ENCODE measurements at places on chromosomes 5 and 9.

DNA sequence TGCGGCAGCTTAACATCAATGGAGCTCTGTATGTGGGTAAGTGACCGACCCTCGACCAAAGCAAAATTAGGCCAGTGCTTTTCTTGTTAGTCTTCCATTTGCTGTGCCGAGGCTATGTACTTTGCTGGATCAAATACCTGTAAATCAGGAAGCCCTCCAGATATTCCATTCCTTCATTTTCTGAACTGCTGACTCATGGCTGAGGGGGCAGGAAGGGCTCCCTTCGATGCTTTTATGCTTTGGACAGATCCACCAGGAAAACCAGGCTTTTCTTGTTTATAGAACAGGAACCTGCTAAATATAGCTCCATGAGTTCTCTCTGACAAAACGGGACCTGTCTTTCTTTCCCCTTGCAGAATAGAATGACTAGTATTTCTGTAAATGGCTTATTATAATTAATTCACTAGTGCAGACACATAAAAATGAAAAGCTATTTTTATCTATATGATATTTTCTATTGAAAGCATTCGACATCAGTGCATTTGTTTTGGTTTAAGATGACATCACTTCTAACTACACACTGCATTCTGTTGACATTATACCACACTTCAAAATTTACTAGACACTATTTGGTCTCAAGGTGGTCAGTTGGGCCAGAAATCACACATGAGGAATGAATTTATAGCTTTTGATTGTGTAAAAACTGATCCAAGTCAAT is 93.3 kb downstream of the LIFR start:
- H3K27me3 ChIP-seq, result no peaks in the 10 kb centered on the region
- H3K4me3 ChIP-seq, result no peak overlapping the region
- H3K4me1 ChIP-seq, result peaks cover 34% of the 10 kb centered on the region

DNA sequence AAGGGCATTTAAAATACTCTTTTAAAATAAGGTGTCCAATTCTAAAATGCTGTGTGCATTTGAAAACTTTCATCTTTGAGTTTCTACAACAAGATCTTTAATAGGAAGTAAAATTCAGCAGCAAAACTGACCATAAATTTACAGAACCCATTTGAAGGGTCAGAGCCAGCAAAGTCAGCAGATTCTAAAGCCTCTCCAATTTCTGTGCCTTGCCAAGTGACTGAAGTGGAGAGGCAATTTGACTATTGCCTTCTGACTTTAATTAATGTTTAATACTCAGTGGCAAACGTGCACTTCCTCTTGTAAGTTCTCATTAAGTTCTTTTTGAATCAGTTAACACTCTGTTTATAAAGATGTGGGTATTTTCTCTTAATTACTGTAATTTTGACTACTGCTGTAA is 155.2 kb downstream of the BAAT start:
- no peaks in the 10 kb centered on the region for H3K27me3 ChIP-seq
- no peak overlapping the region for H3K4me3 ChIP-seq

DNA sequence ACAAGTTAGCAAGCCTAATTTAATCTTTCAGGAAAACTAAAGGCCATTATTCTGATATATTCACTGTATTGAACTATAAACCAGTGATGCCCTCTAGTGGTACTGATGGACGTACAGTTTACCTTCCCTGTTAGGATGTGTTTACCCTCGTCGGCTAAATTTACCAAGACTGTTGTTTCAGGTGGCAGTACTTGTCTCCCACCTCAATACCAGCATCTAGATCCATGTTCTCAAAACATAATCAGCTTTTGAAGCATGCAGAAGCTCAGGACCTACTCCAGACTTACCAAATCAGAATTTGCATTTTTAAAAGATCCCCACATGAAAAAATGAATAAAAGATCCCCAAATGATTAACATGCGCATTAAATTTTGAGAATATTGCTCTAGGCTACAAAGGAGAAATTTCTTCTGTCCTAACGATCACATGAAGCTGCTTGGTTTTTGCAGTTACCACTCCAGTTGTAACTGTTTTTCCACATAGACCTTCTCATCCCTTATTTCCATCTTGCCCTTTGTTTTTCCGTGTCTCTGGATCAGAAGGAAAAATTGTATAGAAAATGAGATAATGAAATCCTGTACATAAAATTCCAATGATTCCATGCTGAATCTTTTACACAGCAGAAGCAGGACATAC is 3.2 kb upstream of the BAAT start:
- DNase-seq, result no peak
- H3K36me3 ChIP-seq, result peaks cover 17% of the 10 kb centered on the region
- H3K27ac ChIP-seq, result no peak overlapping the region

GRCh38 chr5:107104040-107104995 is 566.4 kb downstream of the EFNA5 start:
- no peaks in the 10 kb centered on the region for H3K36me3 ChIP-seq
- no peak overlapping the region for H3K27ac ChIP-seq
- no peak overlapping the region for H3K4me3 ChIP-seq
- no peak for DNase-seq

- H3K4me3 ChIP-seq, result no peak within 1 kb of the TSS
- no peaks in the 10 kb centered on the region for H3K36me3 ChIP-seq
- H3K4me1 ChIP-seq, result no peaks in the 10 kb centered on the region
- peaks cover 9% of the 10 kb centered on the region for H3K27me3 ChIP-seq
Measured at GRCh38 chr5:140833993-140834392, at the start of gene PCDHA7. PCDHA7 (plus strand) TSS chr5:140834269; CDS start chr5:140834384, 115 bp downstream.

GRCh38 chr5:36723912-36724311 is 117.5 kb downstream of the SLC1A3 start:
- no peak overlapping the region for H3K4me3 ChIP-seq
- no peak for DNase-seq
- H3K36me3 ChIP-seq, result no peaks in the 10 kb centered on the region
- H3K27ac ChIP-seq, result no peak overlapping the region
- H3K4me1 ChIP-seq, result peaks cover 3% of the 10 kb centered on the region

GRCh38 chr5:347712-348284 is 26.3 kb downstream of the AHRR start:
- peaks cover 14% of the 10 kb centered on the region for H3K27me3 ChIP-seq
- H3K36me3 ChIP-seq, result no peaks in the 10 kb centered on the region
- no peak overlapping the region for H3K4me3 ChIP-seq
- H3K4me1 ChIP-seq, result peaks cover 8% of the 10 kb centered on the region
- H3K27ac ChIP-seq, result no peak overlapping the region

GRCh38 chr5:135711911-135712310 is 122.6 kb upstream of the SLC25A48 start:
- DNase-seq, result peak; percentile 2
- H3K4me1 ChIP-seq, result peaks cover 46% of the 10 kb centered on the region
- no peaks in the 10 kb centered on the region for H3K36me3 ChIP-seq
- H3K27ac ChIP-seq, result no peak overlapping the region

- no peaks in the 10 kb centered on the region for H3K36me3 ChIP-seq
- no peak for DNase-seq
- peaks cover 9% of the 10 kb centered on the region for H3K27me3 ChIP-seq
Measured at GRCh38 chr9:89701221-89701798, 96.5 kb downstream of the GADD45G start.

DNA sequence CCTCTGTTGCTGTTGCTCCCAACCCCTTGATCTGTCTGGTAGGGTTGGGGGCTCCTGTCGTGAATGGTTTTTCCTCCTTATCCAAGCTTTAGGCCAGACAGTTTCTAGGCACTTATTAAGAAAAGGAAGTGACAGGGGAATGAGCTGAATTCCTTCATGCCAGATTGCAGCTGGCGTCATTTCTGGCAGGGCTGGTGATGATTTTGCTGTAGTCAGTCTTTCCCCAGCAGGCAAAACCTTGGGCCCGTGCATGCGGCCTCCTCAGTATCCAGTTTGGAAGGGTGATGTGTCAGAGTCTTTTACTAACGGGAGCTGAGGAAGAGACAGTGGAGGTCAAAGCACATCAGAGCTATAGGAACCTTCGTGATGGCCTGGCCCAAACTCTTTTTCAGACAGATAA is 58.8 kb downstream of the COL27A1 start:
- no peak overlapping the region for H3K4me3 ChIP-seq
- H3K4me1 ChIP-seq, result peaks cover 11% of the 10 kb centered on the region
- no peak overlapping the region for H3K27ac ChIP-seq
- no peaks in the 10 kb centered on the region for H3K27me3 ChIP-seq
- peaks cover 7% of the 10 kb centered on the region for H3K36me3 ChIP-seq
- no peak for DNase-seq

DNA sequence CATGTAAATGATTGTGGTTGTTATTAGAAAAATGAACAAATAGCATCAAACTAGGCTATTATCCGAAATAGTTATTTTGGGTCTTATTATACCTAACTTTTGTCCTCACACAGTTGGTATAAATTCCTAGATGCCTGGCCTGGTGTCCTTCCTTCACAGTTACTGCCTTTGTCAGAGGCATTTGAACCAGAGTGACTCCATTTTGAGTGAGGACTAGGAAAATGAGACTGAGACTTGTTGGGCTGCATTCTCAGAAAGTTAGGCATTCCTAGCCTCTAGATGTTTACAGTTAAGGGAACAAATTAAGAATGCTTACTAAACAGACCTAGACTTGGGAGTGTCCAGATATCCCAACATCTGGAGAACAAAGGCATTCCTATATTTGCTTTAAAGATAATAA is 283.5 kb upstream of the C9orf72 start:
- DNase-seq, result no peak
- no peaks in the 10 kb centered on the region for H3K4me1 ChIP-seq
- H3K4me3 ChIP-seq, result no peak overlapping the region
- H3K27me3 ChIP-seq, result no peaks in the 10 kb centered on the region
- H3K36me3 ChIP-seq, result no peaks in the 10 kb centered on the region

- H3K4me3 ChIP-seq, result no peak overlapping the region
- no peaks in the 10 kb centered on the region for H3K27me3 ChIP-seq
- H3K36me3 ChIP-seq, result no peaks in the 10 kb centered on the region
Measured at GRCh38 chr5:55538661-55539060, 3.9 kb upstream of the PLPP1 start.

GRCh38 chr9:19119801-19120440 is 7.4 kb downstream of the PLIN2 start:
- peak; percentile 2 for DNase-seq
- no peaks in the 10 kb centered on the region for H3K27me3 ChIP-seq
- H3K4me1 ChIP-seq, result peaks cover 79% of the 10 kb centered on the region
- no peak overlapping the region for H3K4me3 ChIP-seq
- peak overlapping the region; percentile 76 for H3K27ac ChIP-seq

GRCh38 chr5:111707630-111708164 is 49.3 kb downstream of the NREP start:
- H3K27me3 ChIP-seq, result no peaks in the 10 kb centered on the region
- H3K4me3 ChIP-seq, result no peak overlapping the region
- H3K27ac ChIP-seq, result no peak overlapping the region
- DNase-seq, result no peak
- no peaks in the 10 kb centered on the region for H3K36me3 ChIP-seq
- no peaks in the 10 kb centered on the region for H3K4me1 ChIP-seq

DNA sequence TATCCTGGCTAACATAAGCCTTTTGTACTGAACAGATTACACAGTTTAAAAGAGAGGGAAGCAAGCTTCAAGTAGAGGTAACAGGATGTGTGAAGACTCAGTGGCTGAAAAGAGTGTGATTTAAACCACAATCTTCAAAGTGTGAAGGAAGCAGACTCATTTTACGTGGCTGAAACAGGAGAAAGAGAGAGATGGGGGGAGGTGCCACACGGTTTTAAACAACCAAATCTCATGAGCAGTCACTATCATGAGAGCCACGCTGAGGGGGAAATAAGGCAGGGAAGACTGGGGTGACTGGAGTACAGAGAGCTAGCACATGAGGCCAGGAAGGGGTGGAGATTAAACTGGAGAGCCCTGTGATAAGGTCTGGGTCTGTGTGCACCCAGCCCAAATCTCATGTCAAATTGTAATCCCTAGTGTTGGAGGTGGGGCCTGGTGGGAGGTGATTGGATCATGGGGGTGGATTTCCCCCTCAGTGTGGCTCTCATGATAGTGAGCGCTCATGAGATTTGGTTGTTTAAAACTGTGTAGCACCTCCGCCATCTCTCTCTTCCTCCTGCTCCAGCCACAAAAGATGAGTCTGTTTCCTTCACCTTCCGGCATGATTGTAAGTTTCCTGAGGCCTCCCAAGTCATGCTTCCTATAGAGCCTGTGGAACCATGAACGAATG is 318.6 kb upstream of the CD180 start:
- no peak for DNase-seq
- no peaks in the 10 kb centered on the region for H3K4me1 ChIP-seq
- no peak overlapping the region for H3K4me3 ChIP-seq
- H3K27me3 ChIP-seq, result no peaks in the 10 kb centered on the region
- no peak overlapping the region for H3K27ac ChIP-seq
- no peaks in the 10 kb centered on the region for H3K36me3 ChIP-seq

- no peak overlapping the region for H3K4me3 ChIP-seq
- no peak for DNase-seq
- H3K36me3 ChIP-seq, result no peaks in the 10 kb centered on the region
- no peak overlapping the region for H3K27ac ChIP-seq
Measured at GRCh38 chr5:142671801-142672200, 14.1 kb downstream of the FGF1 start.

GRCh38 chr5:171601266-171601881 is 181.9 kb downstream of the FGF18 start:
- no peak for DNase-seq
- H3K4me3 ChIP-seq, result no peak overlapping the region
- H3K36me3 ChIP-seq, result no peaks in the 10 kb centered on the region
- H3K27ac ChIP-seq, result no peak overlapping the region
- peaks cover 3% of the 10 kb centered on the region for H3K27me3 ChIP-seq
- H3K4me1 ChIP-seq, result no peaks in the 10 kb centered on the region

DNA sequence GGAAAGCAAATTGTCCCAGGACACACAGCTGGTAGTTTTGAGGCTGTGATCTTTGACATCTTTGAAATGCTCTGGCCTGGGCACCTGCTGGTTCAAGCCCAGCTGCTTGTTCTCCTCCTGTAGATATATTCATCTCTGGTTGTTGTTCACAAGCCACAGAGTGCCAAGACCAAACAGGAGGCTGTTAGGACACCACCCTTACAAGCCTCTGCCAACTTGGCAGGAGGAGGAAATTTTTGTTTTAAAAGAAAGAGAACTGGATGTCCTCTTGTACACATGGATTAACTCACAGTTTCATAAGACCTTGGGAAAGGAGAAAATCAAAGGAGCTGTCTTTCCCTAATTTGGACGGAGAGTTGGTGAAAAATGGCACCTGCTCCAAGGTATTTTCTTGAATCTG is 8.5 kb upstream of the ZFP62 start:
- H3K4me1 ChIP-seq, result peaks cover 21% of the 10 kb centered on the region
- no peaks in the 10 kb centered on the region for H3K36me3 ChIP-seq
- DNase-seq, result no peak
- no peaks in the 10 kb centered on the region for H3K27me3 ChIP-seq
- H3K27ac ChIP-seq, result peak overlapping the region; percentile 13
- H3K4me3 ChIP-seq, result no peak overlapping the region

DNA sequence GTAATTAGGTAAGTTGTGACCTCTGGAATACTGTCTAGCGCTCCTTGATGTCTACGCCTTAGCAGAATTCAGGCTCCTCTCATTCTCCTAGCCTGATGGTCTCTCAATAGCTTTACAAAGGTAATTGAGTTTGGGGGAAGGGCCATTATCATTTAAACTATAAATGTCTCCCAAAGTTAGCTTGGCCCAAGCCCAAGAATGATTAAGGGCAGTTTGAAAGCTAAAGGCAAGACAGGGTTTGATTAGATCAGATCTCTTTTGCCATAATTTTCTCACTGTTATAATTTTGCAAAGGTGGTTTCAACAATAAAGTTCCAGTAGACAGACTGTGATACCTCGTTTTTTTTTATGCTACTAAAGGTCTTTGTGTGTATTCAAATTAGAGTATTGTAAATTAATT is 3.7 kb upstream of the SLC30A5 start:
- H3K36me3 ChIP-seq, result no peaks in the 10 kb centered on the region
- no peak overlapping the region for H3K4me3 ChIP-seq
- H3K4me1 ChIP-seq, result peaks cover 10% of the 10 kb centered on the region
- no peak for DNase-seq
- H3K27ac ChIP-seq, result no peak overlapping the region

- H3K36me3 ChIP-seq, result no peaks in the 10 kb centered on the region
- no peaks in the 10 kb centered on the region for H3K4me1 ChIP-seq
- H3K4me3 ChIP-seq, result no peak overlapping the region
Measured at GRCh38 chr5:112586596-112587062, 151.1 kb upstream of the APC start.

- no peaks in the 10 kb centered on the region for H3K27me3 ChIP-seq
- no peak for DNase-seq
- no peaks in the 10 kb centered on the region for H3K36me3 ChIP-seq
Measured at GRCh38 chr9:119802133-119802532, 432.9 kb upstream of the BRINP1 start.
